ENCODE measurements at places on chromosomes 4 and X.

DNA sequence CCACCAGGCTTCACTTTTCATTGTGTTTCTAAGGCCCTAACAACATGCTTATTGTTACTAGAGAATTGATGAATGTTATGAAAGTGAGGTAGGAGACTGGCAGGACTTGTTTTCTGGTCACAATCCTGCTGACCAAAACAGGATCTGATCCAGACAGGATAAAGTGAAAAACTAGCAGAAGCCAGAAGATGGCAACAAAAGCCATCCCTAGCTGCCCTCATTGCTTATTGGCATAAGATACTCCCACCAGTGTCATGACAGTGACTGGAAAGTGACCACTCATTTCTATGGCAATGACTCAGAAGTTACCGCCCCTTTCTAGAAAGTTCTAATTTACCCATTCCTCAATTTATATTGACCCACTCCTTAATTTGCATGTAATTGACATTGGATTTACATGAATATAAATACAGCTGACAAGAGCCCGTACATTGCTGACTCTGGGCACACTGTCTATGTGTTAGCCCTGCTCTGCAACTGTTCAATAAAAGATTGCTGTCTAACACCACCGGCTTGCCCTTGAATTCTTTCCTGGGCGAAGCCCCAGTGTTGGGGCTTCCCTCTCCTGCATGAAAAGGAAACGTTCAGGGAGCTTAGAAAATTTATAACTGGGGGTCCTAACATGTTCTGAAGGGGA is 30.0 kb upstream of the FGG start:
- DNase-seq: no peak

DNA sequence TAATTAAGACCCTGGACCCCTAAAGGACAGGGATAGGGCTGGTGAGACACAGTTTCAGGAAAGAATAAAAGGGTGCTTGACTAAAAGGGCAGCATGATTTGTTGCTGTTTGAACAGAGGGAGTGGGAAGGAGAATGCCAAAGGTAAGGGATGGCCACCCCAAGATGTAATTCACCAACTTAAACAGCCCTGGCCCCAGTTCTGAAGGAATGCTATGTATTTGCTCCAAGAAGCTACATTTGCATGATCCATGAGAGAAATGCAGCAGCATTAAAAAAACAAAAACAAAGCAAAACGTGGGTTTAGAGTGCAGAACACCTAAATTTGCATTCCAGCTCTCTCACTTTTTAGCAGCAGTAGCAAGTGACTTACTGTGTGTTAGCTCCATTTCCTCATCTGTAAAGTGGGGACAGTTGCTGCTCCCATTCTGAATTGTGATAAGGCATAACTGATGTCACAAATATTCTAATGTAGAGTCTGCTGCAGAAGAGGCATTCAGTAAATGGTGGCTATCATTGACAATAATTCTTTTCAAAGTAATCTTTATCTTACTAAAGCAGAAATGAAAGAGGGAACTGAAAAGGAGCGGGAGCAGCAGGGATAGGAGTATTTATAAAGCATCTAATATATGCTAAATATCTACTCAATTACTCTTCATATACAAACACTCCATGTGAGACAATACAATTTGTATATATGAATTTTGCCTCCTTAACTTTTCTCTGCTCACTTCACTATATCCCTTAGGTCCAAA is 115.8 kb downstream of the PPARGC1A start:
- no peak for DNase-seq

- no peak for DNase-seq
Observed at GRCh38 chr4:123995936-123996335, 599.3 kb downstream of the SPRY1 start.

DNA sequence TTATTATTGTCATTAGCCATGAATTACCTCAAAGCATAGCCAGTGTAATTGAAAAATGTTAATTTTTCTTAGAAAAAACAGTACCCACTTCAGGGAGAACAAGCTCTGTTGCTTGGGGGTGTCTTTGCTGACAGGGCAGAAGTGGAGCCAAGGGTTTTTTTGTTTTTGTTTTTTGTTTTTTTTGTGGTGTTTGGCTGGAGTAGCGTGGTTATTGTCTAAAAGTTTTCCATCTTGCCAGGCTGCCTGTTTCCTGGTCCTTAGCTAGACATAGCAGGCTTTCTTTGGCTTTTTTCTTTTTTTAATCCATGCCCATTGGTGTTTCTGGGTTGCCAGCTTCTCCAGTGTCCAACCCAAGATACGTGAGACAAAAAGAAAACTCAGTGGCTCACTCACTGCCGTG is 61.5 kb downstream of the CASP3 start:
- DNase-seq: no peak

DNA sequence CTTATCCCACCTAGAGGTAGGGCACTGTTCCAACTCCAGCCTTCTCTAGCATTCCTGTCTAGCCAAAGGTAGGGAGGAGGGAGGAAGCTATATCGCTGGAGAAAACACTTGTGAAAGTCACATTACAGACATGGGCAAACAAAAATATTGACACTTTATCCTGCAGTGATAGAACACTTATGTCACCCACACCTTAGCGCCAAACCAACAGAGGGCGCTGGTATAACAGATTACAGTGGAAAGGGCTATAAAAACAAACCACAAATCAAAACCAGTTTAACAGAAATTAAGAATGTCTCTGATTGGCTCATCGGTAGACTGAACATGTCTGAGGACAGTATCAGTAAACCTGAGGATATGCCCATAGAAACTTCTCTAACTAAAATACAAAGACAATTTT is 451.3 kb downstream of the TLL1 start:
- no peak for DNase-seq

DNA sequence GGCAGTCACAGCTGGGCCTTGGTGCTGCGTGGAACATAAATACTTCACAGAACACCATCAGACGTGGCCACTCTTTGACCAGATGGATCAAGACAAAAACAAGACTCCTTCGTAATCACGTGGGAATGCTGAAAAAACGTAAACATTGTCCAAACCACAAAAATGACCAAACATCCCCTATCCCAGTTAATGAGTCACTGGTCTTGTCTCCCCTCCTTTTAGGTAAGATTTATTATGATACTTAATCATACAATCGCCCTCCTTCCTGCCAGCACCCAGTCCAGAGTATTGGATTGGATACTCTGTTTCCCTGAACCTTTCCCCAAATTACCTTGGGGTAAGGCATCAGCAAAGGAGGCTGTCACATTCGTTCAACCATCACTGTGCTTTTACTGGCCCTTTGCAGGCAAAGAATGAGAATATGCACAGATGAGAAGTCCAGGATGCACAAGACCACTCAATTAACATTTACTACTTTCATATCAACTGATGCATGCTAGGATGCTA is 601 bp upstream of the TCEANC start:
- DNase-seq: no peak

GRCh38 chrX:109902665-109903064 is 100.2 kb upstream of the TMEM164 start:
- no peak for DNase-seq

DNA sequence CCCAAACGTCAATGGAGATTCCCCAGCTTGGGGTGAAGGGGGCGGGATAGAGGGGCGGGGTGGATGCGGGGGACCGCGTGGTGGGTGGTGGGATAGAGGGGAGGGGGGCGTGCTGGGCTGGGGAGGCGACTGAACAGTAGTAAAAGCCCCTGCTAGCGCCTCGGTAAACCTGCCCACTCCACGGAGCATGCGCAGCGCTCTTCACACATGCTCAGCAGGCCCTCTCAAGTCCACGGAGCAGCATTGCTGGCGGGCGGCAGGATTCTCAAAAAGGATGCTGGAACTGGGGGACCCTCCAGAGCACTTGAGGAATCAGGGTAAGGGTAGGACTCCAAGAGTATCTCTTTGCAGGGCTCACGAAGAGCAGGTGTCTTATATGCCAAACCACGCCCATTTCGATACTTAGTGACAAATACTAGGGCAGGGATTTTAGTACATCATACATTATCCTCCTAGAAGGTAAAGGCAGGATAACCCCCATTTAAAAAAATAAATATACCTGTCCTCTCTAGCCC is 378 bp upstream of the RPS6KA6 start:
- DNase-seq: no peak

DNA sequence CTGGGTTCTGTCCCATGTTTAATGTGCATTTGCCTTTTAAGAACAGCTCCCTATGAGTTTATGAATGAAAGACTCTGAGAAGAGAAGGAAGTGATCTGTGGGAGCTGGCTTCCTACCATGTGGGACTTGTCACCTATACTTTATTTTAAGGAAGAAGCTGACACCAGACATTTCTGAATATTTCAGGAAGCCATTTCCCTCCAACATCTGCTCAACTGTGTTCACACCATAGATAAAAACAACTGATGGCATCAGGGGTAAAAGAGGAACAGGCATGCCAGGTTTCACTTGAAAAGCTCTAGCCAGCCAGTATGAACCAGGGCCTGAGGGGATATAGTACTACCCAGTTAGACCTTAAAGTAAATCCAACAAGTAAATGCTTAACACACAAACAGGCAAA is 116.0 kb downstream of the COL4A6 start:
- DNase-seq: no peak

DNA sequence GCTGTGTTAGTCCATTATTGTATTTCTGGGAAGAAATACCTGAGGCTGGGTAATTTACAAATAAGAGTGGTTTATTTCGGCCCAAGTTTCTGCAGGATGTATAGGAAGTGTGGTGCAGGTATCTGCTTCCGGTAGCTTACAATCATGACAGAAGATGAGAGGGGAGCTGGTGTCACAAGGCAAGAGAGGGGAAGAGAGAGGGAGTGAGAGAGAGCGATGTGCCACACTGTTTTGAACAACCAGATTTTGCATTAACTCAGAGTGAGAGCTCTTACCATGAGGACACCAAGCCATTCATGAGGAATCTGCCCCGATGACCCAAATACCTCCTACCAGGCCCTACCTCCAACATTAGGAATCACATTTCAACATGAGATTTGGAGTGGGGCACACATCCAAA is 627.6 kb upstream of the FRG1 start:
- DNase-seq: no peak

- no peak for DNase-seq
Observed at GRCh38 chr4:154623436-154623835, 11.0 kb upstream of the FGG start.

DNA sequence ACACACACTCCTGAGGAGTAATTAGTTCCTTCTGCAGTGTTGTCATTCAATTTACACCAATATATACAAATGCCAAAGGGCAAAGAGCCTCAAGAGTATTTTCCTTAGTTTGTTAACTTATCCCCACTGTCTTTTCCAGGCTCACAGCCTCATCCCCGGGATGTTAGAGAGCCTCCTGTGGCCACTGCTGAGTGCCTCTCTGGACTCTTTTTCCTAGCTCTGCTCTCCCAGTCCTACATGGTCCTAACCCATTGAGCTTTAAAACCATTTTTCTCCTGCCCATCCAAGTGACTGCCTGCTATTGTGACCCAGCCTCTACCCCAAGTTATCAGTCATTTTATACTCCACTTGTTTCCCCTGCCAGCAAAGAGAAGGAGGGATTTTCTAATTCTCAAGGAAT is 23.5 kb upstream of the TTC29 start:
- DNase-seq: no peak

GRCh38 chrX:41558531-41558930 is 111.4 kb downstream of the NYX start:
- DNase-seq: no peak

GRCh38 chr4:108043526-108043925 is 53.8 kb downstream of the HADH start:
- DNase-seq: no peak

- DNase-seq: no peak
Observed at GRCh38 chr4:183876268-183876934, 28.7 kb upstream of the STOX2 start.

DNA sequence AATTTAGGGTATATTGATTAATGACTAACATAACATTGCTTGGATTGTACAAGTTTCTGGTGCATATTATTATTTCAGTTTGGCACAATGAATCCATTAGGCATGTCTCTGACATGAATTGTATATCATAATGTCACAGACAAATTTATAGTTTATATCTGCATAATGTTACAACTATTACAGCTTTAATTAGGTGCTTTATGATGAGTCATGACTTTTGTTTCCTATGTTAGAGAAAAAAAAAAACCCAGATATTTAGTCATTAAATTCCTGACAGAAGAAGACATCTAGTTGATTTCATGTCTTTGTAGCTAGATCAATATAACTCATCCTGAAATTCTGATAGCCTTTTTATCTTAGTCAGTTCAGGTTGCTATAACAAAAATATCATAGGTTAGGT is 385.7 kb upstream of the EPHA5 start:
- DNase-seq: no peak

DNA sequence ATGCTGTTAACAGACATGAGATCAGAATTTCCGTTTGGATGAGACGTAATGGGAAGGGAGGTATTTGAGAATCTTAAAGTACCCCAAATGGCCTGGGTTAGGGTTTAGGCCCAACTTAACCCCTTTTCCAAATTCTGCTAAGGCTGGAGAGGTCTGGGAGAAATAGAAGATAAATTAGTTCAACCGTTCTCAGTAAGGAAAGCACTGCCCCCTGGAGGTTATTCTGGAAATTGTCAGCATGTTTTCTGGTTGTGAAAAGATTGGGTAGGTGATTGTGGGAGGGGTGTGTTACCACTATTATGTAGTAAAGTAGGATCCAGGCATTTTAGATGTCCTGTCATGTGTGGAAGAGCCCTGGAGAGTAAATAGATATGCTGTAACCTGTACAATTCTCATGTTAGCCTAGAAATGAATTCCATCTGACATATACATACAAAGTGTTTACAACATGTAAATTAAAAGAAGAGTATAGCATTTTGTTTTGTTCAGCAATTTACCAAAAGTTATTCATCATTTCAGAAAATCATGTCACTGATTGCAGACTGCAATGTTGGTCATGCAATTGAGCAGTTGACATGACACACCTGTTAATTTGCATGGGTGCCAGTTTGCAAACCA is 26.8 kb upstream of the GRXCR1 start:
- DNase-seq: no peak

DNA sequence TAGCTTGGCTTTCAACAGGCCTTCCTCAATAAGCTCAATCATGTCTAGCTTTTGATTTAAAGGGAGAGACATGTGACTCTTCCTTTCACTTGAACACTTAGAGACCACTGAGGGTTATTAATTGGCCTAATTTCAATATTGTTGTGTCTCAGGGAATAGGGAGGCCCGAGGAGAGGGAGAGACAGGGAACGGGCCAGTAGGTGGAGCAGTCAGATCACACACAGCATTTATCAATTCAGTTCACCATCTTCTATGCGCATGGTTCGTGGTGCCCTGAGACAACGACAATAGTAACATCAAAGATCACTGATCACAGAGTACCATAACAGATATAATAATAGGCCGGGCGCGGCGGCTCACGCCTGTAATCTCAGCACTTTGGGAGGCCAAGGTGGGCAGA is 17.8 kb downstream of the ZNF81 start:
- DNase-seq: no peak

GRCh38 chrX:102696306-102696705 is 15.9 kb upstream of the GPRASP2 start:
- DNase-seq: no peak

GRCh38 chrX:155434906-155435743 is 23.3 kb downstream of the F8A3 start:
- DNase-seq: no peak

GRCh38 chr4:139849219-139849618 is 183.6 kb downstream of the MGST2 start:
- DNase-seq: no peak

DNA sequence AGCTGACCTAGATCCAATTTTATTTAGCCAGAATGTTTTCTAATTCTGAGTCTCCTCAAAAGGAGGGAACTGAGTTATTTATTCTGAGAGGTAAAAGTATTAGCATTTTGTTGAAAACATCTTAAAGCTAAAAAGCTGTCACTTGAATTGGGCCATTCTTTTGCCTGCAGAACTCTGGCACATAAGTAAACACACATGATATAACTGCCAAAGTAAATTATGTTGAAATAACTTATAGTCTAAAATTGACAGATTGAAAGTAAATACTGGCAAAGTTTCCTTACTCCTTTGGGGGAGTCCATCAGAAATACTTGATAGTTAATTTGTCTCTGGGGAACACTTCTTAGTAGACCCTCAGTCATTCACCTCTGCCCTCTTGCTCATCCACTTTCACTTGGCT is 38.3 kb upstream of the SLC25A4 start:
- no peak for DNase-seq

Measured in GM12878 (cell line).